ENCODE measurements at places on chromosomes 5 and 9.
A peak's percentile ranks its signal among the peaks of the same experiment; 100 is the strongest.

GRCh38 chr5:1788828-1789227 is 10.8 kb downstream of the MRPL36 start:
- DNase-seq: no peak
- H3K4me1 ChIP-seq: peaks cover 68% of the 10 kb centered on the region

- no peak overlapping the region for H3K27ac ChIP-seq
- no peaks in the 10 kb centered on the region for H3K36me3 ChIP-seq
- no peak for DNase-seq
- peaks cover 4% of the 10 kb centered on the region for H3K27me3 ChIP-seq
- H3K4me1 ChIP-seq: no peaks in the 10 kb centered on the region
Measured at GRCh38 chr5:178293400-178293799, 60.8 kb upstream of the PHYKPL start.

GRCh38 chr9:107118863-107119624 is 164.0 kb upstream of the RAD23B start:
- no peaks in the 10 kb centered on the region for H3K36me3 ChIP-seq
- peaks cover 1% of the 10 kb centered on the region for H3K27me3 ChIP-seq
- no peak for DNase-seq
- H3K4me3 ChIP-seq: no peak overlapping the region
- H3K27ac ChIP-seq: no peak overlapping the region
- no peaks in the 10 kb centered on the region for H3K4me1 ChIP-seq

- no peak overlapping the region for H3K27ac ChIP-seq
- no peaks in the 10 kb centered on the region for H3K27me3 ChIP-seq
- no peaks in the 10 kb centered on the region for H3K36me3 ChIP-seq
- H3K4me3 ChIP-seq: no peak overlapping the region
- H3K4me1 ChIP-seq: no peaks in the 10 kb centered on the region
- no peak for DNase-seq
Measured at GRCh38 chr5:56459394-56460194, 226.5 kb upstream of the ANKRD55 start.

DNA sequence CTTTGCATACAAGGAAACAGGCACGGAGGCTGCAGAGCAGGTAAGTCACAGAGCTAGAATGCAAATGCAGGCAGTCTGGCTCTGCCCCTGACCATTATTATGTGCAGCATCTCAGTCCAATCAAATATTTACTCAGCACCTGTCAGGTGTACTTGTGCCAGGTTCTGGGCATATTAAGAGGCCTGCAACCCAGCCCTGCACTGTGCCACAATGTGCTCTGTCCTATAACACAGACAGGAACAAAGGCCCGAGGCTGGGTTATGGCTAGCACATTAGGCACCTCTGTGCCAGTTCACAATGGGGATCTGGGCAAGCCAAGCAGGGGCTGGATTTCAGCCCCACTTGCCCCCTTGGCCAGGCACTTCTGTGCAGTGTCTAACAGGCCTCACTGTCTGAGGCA is 14.0 kb downstream of the ARL15 start:
- H3K27me3 ChIP-seq: no peaks in the 10 kb centered on the region
- DNase-seq: no peak
- no peak overlapping the region for H3K4me3 ChIP-seq

GRCh38 chr5:37859805-37860204 is 20.0 kb upstream of the GDNF start:
- H3K4me3 ChIP-seq: no peak overlapping the region
- H3K27me3 ChIP-seq: peaks cover 3% of the 10 kb centered on the region
- no peak for DNase-seq
- no peaks in the 10 kb centered on the region for H3K4me1 ChIP-seq

- H3K36me3 ChIP-seq: no peaks in the 10 kb centered on the region
- no peak within 1 kb of the TSS for H3K4me3 ChIP-seq
- no peak for DNase-seq
Measured at GRCh38 chr9:5231212-5231611, at the start of gene INSL4. TSS of gene INSL4 (plus strand) at chr9:5231419. CDS start at chr9:5231524, 105 bp downstream.

DNA sequence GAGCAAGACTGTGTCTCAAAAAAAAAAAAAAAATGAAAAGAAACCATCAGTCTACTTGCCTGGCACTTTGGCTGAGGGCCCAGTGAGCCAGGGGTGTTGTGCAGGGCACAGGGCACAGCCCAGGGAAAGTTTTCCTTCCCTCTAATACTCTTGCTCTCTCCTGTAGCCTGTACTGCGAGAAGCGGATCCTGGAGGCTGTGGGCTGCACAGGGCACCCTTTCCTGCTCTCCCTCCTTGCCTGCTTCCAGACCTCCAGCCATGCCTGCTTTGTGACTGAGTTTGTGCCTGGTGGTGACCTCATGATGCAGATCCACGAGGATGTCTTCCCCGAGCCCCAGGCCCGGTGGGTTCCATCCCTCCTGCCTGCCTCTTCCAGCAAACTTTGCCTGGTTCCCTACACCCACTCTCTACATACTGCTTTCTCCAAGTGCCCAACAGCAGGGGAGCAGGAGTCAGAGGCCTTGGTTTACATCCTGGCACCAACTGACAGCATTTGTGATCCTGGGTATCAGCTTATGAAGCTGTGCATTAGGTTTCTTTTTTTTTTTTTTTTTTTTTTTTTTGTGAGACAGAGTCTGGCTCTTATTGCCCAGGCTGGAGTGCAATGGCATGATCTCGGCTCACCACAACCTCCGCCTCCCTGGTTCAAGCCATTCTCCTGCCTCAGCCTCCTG is 7.2 kb downstream of the ZDHHC12 start:
- no peak overlapping the region for H3K4me3 ChIP-seq
- no peak overlapping the region for H3K27ac ChIP-seq
- no peak for DNase-seq
- H3K36me3 ChIP-seq: no peaks in the 10 kb centered on the region

DNA sequence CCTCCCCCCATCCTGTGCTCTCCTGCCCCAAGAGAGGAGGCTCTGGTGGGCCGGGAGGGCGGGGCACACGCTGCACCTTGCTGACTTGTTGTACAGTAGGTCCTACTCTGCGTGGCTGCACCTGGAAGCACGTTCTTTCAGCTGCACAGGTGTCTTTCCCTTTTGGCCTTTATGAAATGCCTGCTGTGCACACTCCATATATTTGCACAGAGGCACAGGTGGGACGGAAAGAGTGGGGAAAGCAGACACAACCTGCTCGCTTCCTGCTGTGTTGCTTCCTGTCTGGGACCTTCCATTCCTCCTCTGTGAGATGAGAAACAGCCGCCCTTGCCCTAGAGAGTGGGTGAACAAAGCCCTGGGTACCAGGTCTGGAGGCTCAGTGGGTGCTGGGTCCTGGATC is 4.8 kb downstream of the USP20 start:
- H3K4me1 ChIP-seq: peaks cover 64% of the 10 kb centered on the region
- H3K36me3 ChIP-seq: peaks cover 2% of the 10 kb centered on the region
- no peak overlapping the region for H3K4me3 ChIP-seq
- DNase-seq: no peak

- H3K4me1 ChIP-seq: peaks cover 10% of the 10 kb centered on the region
- no peak overlapping the region for H3K27ac ChIP-seq
- peaks cover 42% of the 10 kb centered on the region for H3K27me3 ChIP-seq
- no peaks in the 10 kb centered on the region for H3K36me3 ChIP-seq
Measured at GRCh38 chr9:111034898-111035539, 3.3 kb downstream of the LPAR1 start.

GRCh38 chr5:43514471-43514815 is 505 bp downstream of the C5orf34 start:
- peaks cover 28% of the 10 kb centered on the region for H3K4me1 ChIP-seq
- peak overlapping the region; percentile 91 for H3K4me3 ChIP-seq
- H3K27ac ChIP-seq: peak overlapping the region; percentile 95
- peaks cover 14% of the 10 kb centered on the region for H3K36me3 ChIP-seq
- DNase-seq: no peak

- H3K4me1 ChIP-seq: no peaks in the 10 kb centered on the region
- no peaks in the 10 kb centered on the region for H3K36me3 ChIP-seq
- DNase-seq: no peak
Measured at GRCh38 chr9:107905308-107906020, 415.9 kb upstream of the KLF4 start.

- no peak for DNase-seq
- H3K36me3 ChIP-seq: no peaks in the 10 kb centered on the region
Measured at GRCh38 chr5:164518067-164518740, 1012.8 kb downstream of the MAT2B start.

- no peaks in the 10 kb centered on the region for H3K36me3 ChIP-seq
- no peaks in the 10 kb centered on the region for H3K4me1 ChIP-seq
- H3K27ac ChIP-seq: no peak overlapping the region
- no peak for DNase-seq
- H3K4me3 ChIP-seq: no peak overlapping the region
- H3K27me3 ChIP-seq: no peaks in the 10 kb centered on the region
Measured at GRCh38 chr9:13770956-13771355, 491.5 kb upstream of the MPDZ start.

GRCh38 chr5:168843277-168844015 is 264.3 kb upstream of the PANK3 start:
- no peak overlapping the region for H3K4me3 ChIP-seq
- no peaks in the 10 kb centered on the region for H3K36me3 ChIP-seq
- peaks cover 18% of the 10 kb centered on the region for H3K27me3 ChIP-seq
- no peak for DNase-seq
- H3K27ac ChIP-seq: no peak overlapping the region
- H3K4me1 ChIP-seq: peaks cover 20% of the 10 kb centered on the region

GRCh38 chr5:176785184-176786145 is 24.9 kb upstream of the UNC5A start:
- no peak for DNase-seq
- peaks cover 24% of the 10 kb centered on the region for H3K27me3 ChIP-seq
- H3K36me3 ChIP-seq: no peaks in the 10 kb centered on the region
- H3K4me1 ChIP-seq: no peaks in the 10 kb centered on the region
- H3K27ac ChIP-seq: no peak overlapping the region

DNA sequence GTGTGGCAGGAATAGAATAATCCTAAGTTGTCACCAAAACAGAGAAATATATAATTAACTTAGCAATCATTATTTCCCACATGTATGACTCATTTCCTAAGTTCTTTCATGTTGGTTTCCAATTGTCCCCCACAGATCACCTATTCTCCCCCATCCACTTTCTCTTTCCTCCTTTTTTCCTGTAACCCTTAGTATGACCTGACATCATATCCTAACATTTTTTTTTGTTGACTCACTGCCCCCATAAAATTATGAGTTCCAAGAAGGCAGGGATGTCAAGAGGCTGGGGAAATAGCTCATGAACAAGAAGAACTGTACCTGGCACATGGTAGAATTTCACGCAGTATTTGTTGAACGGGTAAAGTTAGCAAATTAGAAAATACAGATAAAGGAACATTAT is 186.7 kb downstream of the DCP2 start:
- no peaks in the 10 kb centered on the region for H3K27me3 ChIP-seq
- no peak for DNase-seq
- H3K4me1 ChIP-seq: peaks cover 16% of the 10 kb centered on the region
- H3K36me3 ChIP-seq: no peaks in the 10 kb centered on the region

- no peak for DNase-seq
- H3K4me3 ChIP-seq: no peak overlapping the region
- no peaks in the 10 kb centered on the region for H3K27me3 ChIP-seq
- no peaks in the 10 kb centered on the region for H3K36me3 ChIP-seq
- no peaks in the 10 kb centered on the region for H3K4me1 ChIP-seq
- no peak overlapping the region for H3K27ac ChIP-seq
Measured at GRCh38 chr5:160289356-160289651, 23.1 kb downstream of the CCNJL start.

DNA sequence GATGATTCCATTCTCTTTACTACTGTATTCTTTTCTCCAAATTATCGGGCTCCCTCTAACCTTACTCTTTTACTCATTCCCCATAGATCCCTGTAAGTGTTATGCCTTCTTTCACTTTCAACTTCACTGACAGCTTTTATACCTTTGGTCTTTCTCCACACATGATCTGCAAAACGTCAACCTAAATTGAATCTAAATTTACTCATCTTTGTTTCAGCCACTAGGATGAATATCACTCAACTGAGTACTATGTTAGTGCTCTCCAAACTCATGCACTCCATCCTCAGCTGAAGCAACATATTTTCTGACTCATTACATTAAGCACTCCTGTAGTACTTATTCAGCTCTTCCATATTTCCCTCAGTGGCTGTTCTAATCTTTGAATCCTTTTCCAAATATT is 133.4 kb downstream of the ADAMTS19 start:
- no peaks in the 10 kb centered on the region for H3K36me3 ChIP-seq
- no peak overlapping the region for H3K27ac ChIP-seq
- H3K27me3 ChIP-seq: no peaks in the 10 kb centered on the region
- H3K4me1 ChIP-seq: no peaks in the 10 kb centered on the region

DNA sequence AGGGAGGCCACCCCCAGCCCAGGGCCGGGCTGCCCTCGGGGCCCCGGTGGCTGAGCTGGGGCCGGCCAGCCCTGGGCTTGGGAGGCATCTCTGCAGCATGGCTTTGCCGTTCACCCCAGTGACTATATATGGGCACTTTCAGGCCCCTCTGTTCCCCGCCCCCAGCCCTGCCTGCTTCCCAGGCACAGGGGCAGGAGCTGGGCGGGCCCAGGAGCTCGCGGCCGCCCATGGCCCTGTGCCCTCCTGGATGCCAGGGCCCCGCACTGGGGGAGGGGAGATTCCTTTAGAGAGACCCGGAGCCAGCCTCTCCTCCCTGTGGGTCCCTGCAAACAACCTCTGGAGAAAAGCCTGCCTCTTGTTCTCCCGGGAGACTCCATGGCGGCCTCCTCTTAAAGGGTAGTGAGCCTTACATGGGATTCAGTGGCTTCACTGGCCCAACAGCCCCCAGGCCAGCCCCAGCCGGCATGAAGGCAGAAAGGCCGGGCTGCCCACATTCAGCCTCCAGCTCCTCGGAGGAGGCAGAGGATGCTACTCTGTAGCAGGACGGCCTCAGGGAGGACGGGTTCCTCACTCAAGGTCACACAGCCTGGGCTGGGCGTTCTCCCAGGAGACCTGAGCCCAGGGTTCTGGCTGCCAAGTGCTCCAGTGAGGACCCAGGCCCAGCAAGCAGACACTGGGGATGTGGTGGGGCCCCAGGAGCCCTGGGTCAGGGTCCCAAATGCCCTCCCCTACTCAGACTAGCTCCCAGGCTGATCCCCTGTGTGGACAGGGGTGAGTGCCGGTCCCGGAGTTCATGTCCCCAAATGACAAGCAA is 4.1 kb downstream of the NACC2 start:
- peaks cover 16% of the 10 kb centered on the region for H3K4me1 ChIP-seq
- no peak overlapping the region for H3K4me3 ChIP-seq
- no peaks in the 10 kb centered on the region for H3K36me3 ChIP-seq

DNA sequence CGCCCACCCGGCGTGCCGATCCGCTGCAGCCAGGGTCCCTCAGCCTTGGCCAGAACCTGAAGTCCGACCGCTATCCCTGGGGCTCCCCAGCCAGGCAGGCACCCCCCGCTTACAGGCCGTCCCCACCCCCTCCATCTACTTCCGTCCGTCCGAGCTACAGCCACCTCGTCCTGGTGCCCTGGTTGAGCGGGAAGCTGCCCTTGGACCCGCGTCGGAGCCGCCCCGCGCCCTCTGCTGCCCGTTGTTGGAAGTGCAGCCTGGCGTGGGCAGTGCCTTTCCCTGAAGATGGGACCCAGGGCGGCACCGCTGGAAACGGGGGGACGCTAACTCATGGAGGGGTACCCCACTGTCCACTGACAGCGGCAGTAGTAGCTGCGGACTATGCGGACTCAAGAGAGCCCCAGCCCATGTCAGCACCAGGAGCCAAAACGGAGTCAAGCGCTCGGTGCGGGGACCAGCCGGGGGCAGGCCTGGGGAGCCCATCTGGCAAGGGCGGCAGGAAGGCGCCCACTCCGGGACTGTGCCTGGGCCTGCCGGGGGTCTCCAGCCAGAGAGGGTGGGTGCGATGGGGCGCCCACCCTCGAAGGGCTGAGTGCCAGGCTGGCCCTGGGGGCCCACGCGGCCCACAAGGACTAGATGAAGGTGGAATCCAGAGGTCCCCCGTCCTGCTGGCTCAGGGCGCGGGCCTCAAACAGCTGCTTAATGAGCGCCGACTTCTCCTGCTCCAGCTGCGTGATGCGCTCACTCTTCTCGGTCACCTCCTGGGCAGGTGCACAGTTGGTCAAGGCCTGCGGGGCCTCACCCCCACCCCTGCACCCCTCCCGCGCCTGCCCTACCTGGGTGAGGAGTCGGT is 6.1 kb downstream of the SAPCD2 start:
- H3K27ac ChIP-seq: no peak overlapping the region
- H3K4me3 ChIP-seq: no peak overlapping the region
- peaks cover 2% of the 10 kb centered on the region for H3K27me3 ChIP-seq
- no peaks in the 10 kb centered on the region for H3K36me3 ChIP-seq

Data from activated naive CD8-positive, alpha-beta T cell treated with anti-CD3 and anti-CD28 coated beads, Interleukin-2, amount 50 U/mL, for 24 hours (primary cell).